ENCODE measurements at places on chromosomes 7 and 10. TPM values are rescaled to one million over a fixed set of nuclear protein-coding genes. Genes with fewer than 3 reads are reported as not detected.

The SPDYE2 gene
- not detected for total RNA-seq

The DGKI gene
- 1.4 TPM for total RNA-seq

The NPTX2 gene
- 32.0 TPM for total RNA-seq

The CTNNA3 gene
- not detected for total RNA-seq

The FAM13C gene
- 1.7 TPM for total RNA-seq

The PIK3AP1 gene
- total RNA-seq = 0.10 TPM

The COL1A2 gene
- total RNA-seq = 76.0 TPM

The CYP26C1 gene
- 1.1 TPM for total RNA-seq

Measured in glomerular endothelial cell (primary cell).